ENCODE measurements at places on chromosomes 6 and 20. TPM values are rescaled to one million over a fixed set of nuclear protein-coding genes. Genes with fewer than 3 reads are reported as not detected.

GRCh38 chr20:62501801-62502495 is 26.2 kb upstream of the GATA5 start:
- H3K4me3 ChIP-seq: no peak overlapping the region
- H3K36me3 ChIP-seq: no peaks in the 10 kb centered on the region
- no peak overlapping the region for H3K27ac ChIP-seq

- no peak overlapping the region for H3K4me3 ChIP-seq
- H3K36me3 ChIP-seq: no peaks in the 10 kb centered on the region
- no peak overlapping the region for H3K27ac ChIP-seq
- peak; percentile 20 for DNase-seq
- no peaks in the 10 kb centered on the region for H3K4me1 ChIP-seq
- H3K27me3 ChIP-seq: peaks cover 16% of the 10 kb centered on the region
Measured at GRCh38 chr20:49445176-49445575, 37.3 kb downstream of the KCNB1 start.

The IL17F gene
- total RNA-seq: not detected

- no peaks in the 10 kb centered on the region for H3K4me1 ChIP-seq
- H3K36me3 ChIP-seq: 0 out of 2 replicates have a peak, but pooled peaks cover 4% of the 10 kb centered on the region
- no peak overlapping the region for H3K27ac ChIP-seq
- H3K27me3 ChIP-seq: no peaks in the 10 kb centered on the region
- no peak overlapping the region for H3K4me3 ChIP-seq
Measured at GRCh38 chr6:99434702-99435530, 9.8 kb upstream of the PNISR start.

The CCM2L gene
- total RNA-seq: 0.35 TPM

The TRIM15 gene
- not detected for total RNA-seq

The HLA-DRA gene
- not detected for total RNA-seq

- no peak overlapping the region for H3K4me3 ChIP-seq
- no peaks in the 10 kb centered on the region for H3K36me3 ChIP-seq
- H3K27ac ChIP-seq: no peak overlapping the region
Measured at GRCh38 chr20:52342913-52343312, 151.3 kb upstream of the ZFP64 start.

The PBOV1 gene
- not detected for total RNA-seq

- H3K4me1 ChIP-seq: no peaks in the 10 kb centered on the region
- no peak overlapping the region for H3K27ac ChIP-seq
- H3K36me3 ChIP-seq: no peaks in the 10 kb centered on the region
- no peaks in the 10 kb centered on the region for H3K27me3 ChIP-seq
Measured at GRCh38 chr20:32495949-32496348, 89.2 kb downstream of the NOL4L start.

The ECT2L gene
- total RNA-seq: not detected

GRCh38 chr6:125722886-125723285 is 26.5 kb upstream of the HEY2 start:
- no peaks in the 10 kb centered on the region for H3K36me3 ChIP-seq
- no peaks in the 10 kb centered on the region for H3K27me3 ChIP-seq
- no peaks in the 10 kb centered on the region for H3K4me1 ChIP-seq
- H3K4me3 ChIP-seq: no peak overlapping the region

- no peaks in the 10 kb centered on the region for H3K36me3 ChIP-seq
- no peak for DNase-seq
- H3K27me3 ChIP-seq: no peaks in the 10 kb centered on the region
- H3K4me1 ChIP-seq: no peaks in the 10 kb centered on the region
Measured at GRCh38 chr6:105882828-105883227, 203.3 kb upstream of the PRDM1 start.

The PGC gene
- not detected for total RNA-seq

- H3K27ac ChIP-seq: peak overlapping the region; percentile 86
- peaks cover 38% of the 10 kb centered on the region for H3K4me1 ChIP-seq
- H3K4me3 ChIP-seq: no peak overlapping the region
- H3K27me3 ChIP-seq: no peaks in the 10 kb centered on the region
- no peaks in the 10 kb centered on the region for H3K36me3 ChIP-seq
Measured at GRCh38 chr6:1287103-1287591, 24.8 kb upstream of the FOXQ1 start.

GRCh38 chr6:157632821-157633220 is 190.2 kb upstream of the SNX9 start:
- no peak overlapping the region for H3K4me3 ChIP-seq
- H3K4me1 ChIP-seq: no peaks in the 10 kb centered on the region

GRCh38 chr6:54847799-54848597 is 1.4 kb downstream of the FAM83B start:
- H3K27ac ChIP-seq: peak overlapping the region; percentile 93
- H3K4me3 ChIP-seq: peak overlapping the region; percentile 73
- H3K4me1 ChIP-seq: peaks cover 40% of the 10 kb centered on the region
- DNase-seq: peak; percentile 40
- H3K36me3 ChIP-seq: peaks cover 2% of the 10 kb centered on the region

The C6orf163 gene
- 2.0 TPM for total RNA-seq

GRCh38 chr20:38092915-38093314 is 59.4 kb downstream of the RPRD1B start:
- H3K27ac ChIP-seq: no peak overlapping the region
- H3K27me3 ChIP-seq: no peaks in the 10 kb centered on the region
- DNase-seq: no peak
- H3K4me3 ChIP-seq: no peak overlapping the region
- H3K36me3 ChIP-seq: peaks cover 9% of the 10 kb centered on the region

GRCh38 chr6:44278774-44279697 is 8.8 kb downstream of the TMEM151B start:
- no peak overlapping the region for H3K27ac ChIP-seq
- DNase-seq: no peak
- no peak overlapping the region for H3K4me3 ChIP-seq
- peaks cover 40% of the 10 kb centered on the region for H3K27me3 ChIP-seq

GRCh38 chr6:40713002-40713719 is 126.0 kb upstream of the LRFN2 start:
- no peak overlapping the region for H3K4me3 ChIP-seq
- H3K36me3 ChIP-seq: no peaks in the 10 kb centered on the region
- no peak for DNase-seq

- H3K4me3 ChIP-seq: no peak overlapping the region
- no peaks in the 10 kb centered on the region for H3K36me3 ChIP-seq
- H3K27ac ChIP-seq: no peak overlapping the region
- H3K4me1 ChIP-seq: no peaks in the 10 kb centered on the region
- peaks cover 15% of the 10 kb centered on the region for H3K27me3 ChIP-seq
Measured at GRCh38 chr6:89410231-89410761, 1.8 kb downstream of the RRAGD start.

GRCh38 chr6:137230956-137231555 is 11.9 kb upstream of the IFNGR1 start:
- H3K4me3 ChIP-seq: no peak overlapping the region
- no peaks in the 10 kb centered on the region for H3K36me3 ChIP-seq
- H3K4me1 ChIP-seq: peaks cover 31% of the 10 kb centered on the region
- no peaks in the 10 kb centered on the region for H3K27me3 ChIP-seq
- DNase-seq: no peak

DNA sequence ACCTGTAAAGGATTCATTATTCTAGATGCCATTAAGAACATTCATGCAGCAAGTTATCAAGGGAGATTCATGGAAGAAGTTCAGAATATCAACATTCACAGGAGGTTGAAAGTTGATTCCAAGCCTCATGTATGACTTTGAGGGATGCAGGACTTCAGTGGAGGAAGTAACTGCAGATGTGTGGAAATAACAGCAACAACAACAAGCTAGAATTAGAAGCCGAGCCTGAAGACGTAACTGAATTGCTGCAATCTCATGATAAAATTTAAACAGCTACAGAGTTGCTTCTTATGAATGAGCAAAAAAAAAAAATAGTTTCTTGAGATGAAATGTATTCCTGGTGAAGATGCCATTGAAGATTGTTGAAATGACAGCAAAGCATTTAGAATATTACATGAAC is 73.3 kb upstream of the NXT1 start:
- H3K27ac ChIP-seq: no peak overlapping the region
- no peaks in the 10 kb centered on the region for H3K36me3 ChIP-seq
- DNase-seq: no peak
- no peak overlapping the region for H3K4me3 ChIP-seq

The FAM209A gene
- not detected for total RNA-seq

- no peak overlapping the region for H3K4me3 ChIP-seq
- no peak overlapping the region for H3K27ac ChIP-seq
- no peak for DNase-seq
- H3K27me3 ChIP-seq: no peaks in the 10 kb centered on the region
- H3K4me1 ChIP-seq: peaks cover 8% of the 10 kb centered on the region
- no peaks in the 10 kb centered on the region for H3K36me3 ChIP-seq
Measured at GRCh38 chr6:121770943-121771342, 335.5 kb downstream of the GJA1 start.

The GPX5 gene
- not detected for total RNA-seq

The ANGPT4 gene
- not detected for total RNA-seq

- H3K27me3 ChIP-seq: no peaks in the 10 kb centered on the region
- H3K4me3 ChIP-seq: no peak overlapping the region
- peak; percentile 58 for DNase-seq
- H3K27ac ChIP-seq: peak overlapping the region; percentile 45
- peaks cover 12% of the 10 kb centered on the region for H3K4me1 ChIP-seq
- H3K36me3 ChIP-seq: peaks cover 9% of the 10 kb centered on the region
Measured at GRCh38 chr6:158760618-158761250, 58.4 kb downstream of the EZR start.

DNA sequence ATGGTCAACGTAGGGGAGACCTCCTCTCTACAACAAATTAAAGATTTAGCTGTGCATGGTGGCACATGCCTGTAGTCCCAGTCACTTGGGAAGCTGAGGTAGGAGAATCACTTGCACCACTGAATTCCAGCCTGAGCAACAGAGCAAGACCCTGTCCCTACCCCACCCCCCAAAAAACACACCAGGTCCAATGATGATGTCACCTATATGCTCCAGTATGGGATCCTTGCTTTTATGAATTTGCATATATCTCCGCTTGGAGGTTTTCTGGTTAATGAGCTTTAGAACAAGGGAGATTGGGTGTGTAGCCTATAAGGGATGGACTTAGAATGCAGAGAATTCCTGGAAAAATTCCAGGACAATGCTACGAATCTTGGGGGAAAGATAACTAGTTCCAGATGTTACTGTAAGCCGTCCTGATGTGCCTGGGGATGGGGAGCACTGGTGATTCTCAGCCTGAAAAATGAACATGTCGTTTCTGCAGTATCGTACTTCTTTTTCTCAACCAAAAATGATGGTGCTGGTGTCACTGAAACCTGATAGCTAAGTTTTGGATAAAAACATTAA is 61.1 kb downstream of the ZBTB2 start:
- H3K36me3 ChIP-seq: no peaks in the 10 kb centered on the region
- DNase-seq: no peak
- peaks cover 12% of the 10 kb centered on the region for H3K4me1 ChIP-seq

- DNase-seq: no peak
- no peaks in the 10 kb centered on the region for H3K36me3 ChIP-seq
- no peaks in the 10 kb centered on the region for H3K4me1 ChIP-seq
- H3K4me3 ChIP-seq: no peak overlapping the region
- H3K27ac ChIP-seq: no peak overlapping the region
- H3K27me3 ChIP-seq: no peaks in the 10 kb centered on the region
Measured at GRCh38 chr6:58419321-58419720, 1101.9 kb downstream of the PRIM2 start.

The LRRC1 gene
- total RNA-seq: 23.0 TPM

GRCh38 chr6:15473741-15474161 is 189.1 kb downstream of the DTNBP1 start:
- 0 out of 2 replicates have a peak, but pooled peaks cover 3% of the 10 kb centered on the region for H3K4me1 ChIP-seq
- no peak overlapping the region for H3K4me3 ChIP-seq
- no peaks in the 10 kb centered on the region for H3K36me3 ChIP-seq
- H3K27me3 ChIP-seq: no peaks in the 10 kb centered on the region

- peak; percentile 47 for DNase-seq
- no peaks in the 10 kb centered on the region for H3K36me3 ChIP-seq
- H3K4me1 ChIP-seq: no peaks in the 10 kb centered on the region
- no peak overlapping the region for H3K4me3 ChIP-seq
Measured at GRCh38 chr20:3751675-3752385, 15.7 kb downstream of the ADISSP start.

The NT5E gene
- total RNA-seq: 90.4 TPM

The MYCT1 gene
- not detected for total RNA-seq

GRCh38 chr6:89134723-89135122 is 11.1 kb upstream of the PM20D2 start:
- peaks cover 10% of the 10 kb centered on the region for H3K4me1 ChIP-seq
- DNase-seq: no peak
- H3K4me3 ChIP-seq: no peak overlapping the region
- H3K36me3 ChIP-seq: no peaks in the 10 kb centered on the region
- no peak overlapping the region for H3K27ac ChIP-seq

Measured in PC-9 (cell line).